ENCODE measurements at places on chromosomes 5 and 9. TPM values are rescaled to one million over a fixed set of nuclear protein-coding genes. Genes with fewer than 3 reads are reported as not detected.

The ANKHD1 gene
- total RNA-seq: 81.1 TPM

DNA sequence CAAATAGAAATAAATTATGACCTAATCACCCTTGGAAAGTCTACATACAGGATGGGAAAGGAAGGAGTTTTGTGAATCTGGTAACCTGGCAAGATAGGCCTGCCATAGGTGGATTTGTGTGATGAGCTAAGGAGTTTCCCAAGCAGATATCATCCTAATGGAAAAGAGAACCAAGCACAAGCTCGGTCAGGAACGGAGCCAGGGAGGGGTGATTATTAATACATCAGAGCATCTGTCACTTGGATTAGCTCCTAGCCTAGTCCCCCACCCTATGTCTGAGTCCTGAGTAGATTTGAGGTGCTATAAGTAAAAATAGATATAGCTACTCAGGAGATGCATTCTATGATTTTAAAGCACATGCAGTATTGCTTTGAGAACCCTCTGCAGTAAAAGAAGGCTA, 57.3 kb upstream of the SMARCA2 start:
- H3K4me3 ChIP-seq: no peak overlapping the region
- DNase-seq: no peak
- H3K4me1 ChIP-seq: no peaks in the 10 kb centered on the region
- H3K27ac ChIP-seq: no peak overlapping the region

- peaks cover 39% of the 10 kb centered on the region for H3K36me3 ChIP-seq
- no peaks in the 10 kb centered on the region for H3K27me3 ChIP-seq
- no peak overlapping the region for H3K27ac ChIP-seq
Observed at GRCh38 chr9:134656334-134657006, 14.9 kb downstream of the COL5A1 start.

- no peak overlapping the region for H3K27ac ChIP-seq
- no peaks in the 10 kb centered on the region for H3K4me1 ChIP-seq
- DNase-seq: peak; percentile 91
- no peak overlapping the region for H3K4me3 ChIP-seq
- H3K27me3 ChIP-seq: no peaks in the 10 kb centered on the region
Observed at GRCh38 chr9:132901858-132902831, 23.4 kb downstream of the SPACA9 start.

GRCh38 chr9:94160594-94161501, 76.6 kb downstream of the PTPDC1 start:
- no peaks in the 10 kb centered on the region for H3K36me3 ChIP-seq
- H3K27ac ChIP-seq: no peak overlapping the region
- H3K4me1 ChIP-seq: peaks cover 19% of the 10 kb centered on the region
- peak; percentile 62 for DNase-seq
- no peaks in the 10 kb centered on the region for H3K27me3 ChIP-seq

DNA sequence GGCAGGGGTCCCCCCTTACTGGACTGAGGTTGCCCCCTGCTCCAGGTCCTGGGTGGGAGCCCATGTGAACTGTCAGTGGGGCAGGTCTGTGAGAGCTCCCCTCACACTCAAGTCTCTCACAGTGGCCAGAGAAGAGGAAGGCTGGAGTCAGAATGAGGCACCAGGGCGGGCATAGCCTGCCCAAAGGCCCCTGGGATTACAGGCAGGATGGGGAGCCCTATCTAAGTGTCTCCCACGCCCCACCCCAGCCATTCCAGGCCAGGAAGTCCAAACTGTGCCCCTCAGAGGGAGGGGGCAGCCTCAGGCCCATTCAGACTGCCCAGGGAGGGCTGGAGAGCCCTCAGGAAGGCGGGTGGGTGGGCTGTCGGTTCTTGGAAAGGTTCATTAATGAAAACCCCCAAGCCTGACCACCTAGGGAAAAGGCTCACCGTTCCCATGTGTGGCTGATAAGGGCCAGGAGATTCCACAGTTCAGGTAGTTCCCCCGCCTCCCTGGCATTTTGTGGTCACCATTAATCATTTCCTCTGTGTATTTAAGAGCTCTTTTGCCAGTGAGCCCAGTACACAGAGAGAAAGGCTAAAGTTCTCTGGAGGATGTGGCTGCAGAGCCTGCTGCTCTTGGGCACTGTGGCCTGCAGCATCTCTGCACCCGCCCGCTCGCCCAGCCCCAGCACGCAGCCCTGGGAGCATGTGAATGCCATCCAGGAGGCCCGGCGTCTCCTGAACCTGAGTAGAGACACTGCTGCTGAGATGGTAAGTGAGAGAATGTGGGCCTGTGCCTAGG, at the start of gene CSF2:
CSF2 (plus strand) TSS at position 559 of the 783 bp plus-strand sequence; CDS start at position 594, 35 bp downstream.
- peaks cover 16% of the 10 kb centered on the region for H3K4me1 ChIP-seq
- peak; percentile 92 for DNase-seq
- H3K36me3 ChIP-seq: no peaks in the 10 kb centered on the region
- H3K4me3 ChIP-seq: no peak within 1 kb of the TSS

- H3K27me3 ChIP-seq: peaks cover 7% of the 10 kb centered on the region
Observed at GRCh38 chr5:135426102-135427082, 20.8 kb downstream of the DCANP1 start.

DNA sequence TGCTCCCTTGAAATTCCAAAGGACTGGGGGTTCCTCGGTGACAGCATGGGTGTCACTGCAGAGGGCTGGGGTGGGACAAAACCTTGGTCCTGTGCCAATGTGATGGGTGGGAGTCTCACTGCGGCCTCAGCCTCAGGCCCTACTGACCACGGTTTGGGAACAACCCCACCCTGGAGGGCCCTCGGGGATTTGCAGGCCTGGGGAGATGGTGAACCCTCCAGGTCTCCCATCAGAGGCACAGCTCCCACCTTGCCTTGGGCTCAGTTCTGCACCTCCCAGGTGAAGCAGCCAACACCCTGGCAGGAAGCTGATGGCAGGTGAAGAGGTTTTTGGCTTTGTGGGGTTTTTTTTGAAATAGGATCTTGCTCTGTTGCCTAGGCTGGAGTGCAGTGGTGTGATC, 286.8 kb downstream of the PBX3 start:
- no peak for DNase-seq
- H3K27me3 ChIP-seq: peaks cover 16% of the 10 kb centered on the region
- H3K4me3 ChIP-seq: no peak overlapping the region
- no peaks in the 10 kb centered on the region for H3K4me1 ChIP-seq
- no peaks in the 10 kb centered on the region for H3K36me3 ChIP-seq
- no peak overlapping the region for H3K27ac ChIP-seq

DNA sequence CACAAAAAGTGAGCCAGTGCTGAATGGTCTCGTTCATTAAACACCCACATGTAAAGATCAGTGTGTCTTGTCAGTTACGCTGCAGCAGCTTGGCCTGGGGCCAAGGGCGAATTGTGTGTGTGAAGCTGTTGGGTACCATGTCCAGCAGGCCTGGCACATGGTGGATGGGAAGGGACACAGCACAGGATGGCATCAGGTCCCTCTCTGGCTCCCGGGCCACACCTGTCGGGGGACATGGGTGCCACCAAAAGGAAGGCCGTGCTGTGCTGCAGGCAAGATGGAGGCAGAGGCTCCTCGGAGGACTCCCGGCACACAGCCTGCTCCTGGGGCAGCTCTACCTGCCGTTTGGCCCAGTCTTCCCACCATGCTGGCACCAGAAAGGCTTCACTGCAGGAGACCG, 32.0 kb downstream of the NKD2 start:
- no peak overlapping the region for H3K4me3 ChIP-seq
- DNase-seq: peak; percentile 32
- H3K36me3 ChIP-seq: no peaks in the 10 kb centered on the region
- no peaks in the 10 kb centered on the region for H3K4me1 ChIP-seq
- H3K27ac ChIP-seq: no peak overlapping the region

DNA sequence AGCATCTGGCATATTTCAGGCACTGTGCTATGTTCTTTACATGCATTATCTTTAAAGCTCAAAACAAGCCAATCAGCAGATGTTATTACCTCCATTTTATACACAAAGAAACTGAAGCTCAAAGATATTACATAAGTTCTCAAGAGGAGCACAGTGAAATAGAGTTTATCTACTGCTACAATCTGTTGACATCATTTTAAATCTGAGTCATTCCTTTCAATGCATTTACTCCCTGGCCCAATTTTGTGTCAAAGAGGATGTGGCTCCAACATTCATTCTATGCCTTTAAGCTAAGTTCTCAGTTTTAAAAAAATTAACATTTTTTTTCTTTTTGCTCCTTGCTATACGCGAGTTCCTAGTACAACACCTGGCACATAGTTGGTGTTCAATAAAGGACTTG, 486.3 kb upstream of the ZNF462 start:
- no peaks in the 10 kb centered on the region for H3K36me3 ChIP-seq
- no peak overlapping the region for H3K4me3 ChIP-seq
- H3K27me3 ChIP-seq: no peaks in the 10 kb centered on the region
- H3K27ac ChIP-seq: no peak overlapping the region
- DNase-seq: no peak

GRCh38 chr5:130151239-130151638, 247.0 kb downstream of the CHSY3 start:
- no peaks in the 10 kb centered on the region for H3K36me3 ChIP-seq
- no peak overlapping the region for H3K27ac ChIP-seq

Measured in osteoblast (primary cell).